ENCODE measurements at places on chromosomes 13 and 19.

GRCh38 chr13:24166561-24166960 is 6.0 kb downstream of the SPATA13 start:
- no peak for DNase-seq

- no peak for DNase-seq
Measured at GRCh38 chr13:40206241-40207000, 460.0 kb downstream of the FOXO1 start.

GRCh38 chr13:112903071-112903577 is 65.9 kb upstream of the MCF2L start:
- no peak for DNase-seq

DNA sequence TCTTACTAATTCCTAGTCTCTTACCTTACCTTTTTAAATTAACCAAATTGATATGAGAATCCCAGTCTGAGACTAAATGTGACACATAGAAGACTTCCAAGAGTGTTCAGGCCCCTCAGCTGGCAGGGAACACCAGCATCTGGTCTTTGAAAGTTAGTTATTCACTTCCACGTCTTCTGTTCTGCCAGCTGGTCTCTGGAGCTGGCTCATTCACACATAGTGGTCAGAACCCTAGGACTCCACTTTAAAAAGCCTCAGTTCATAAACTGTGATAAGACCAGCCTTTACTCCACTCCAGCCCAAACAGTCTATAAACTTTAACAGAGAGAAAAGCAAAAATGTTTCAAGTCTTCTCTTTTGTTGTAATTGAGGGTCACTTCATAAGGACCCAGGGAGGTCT is 263.0 kb downstream of the DCT start:
- DNase-seq: no peak

Measured in NCI-H2081 treated with DMSO at 0.1 percent for 48 hours (cell line).